ENCODE measurements at places on chromosomes 5 and 9.
A peak's percentile ranks its signal among the peaks of the same experiment; 100 is the strongest.

DNA sequence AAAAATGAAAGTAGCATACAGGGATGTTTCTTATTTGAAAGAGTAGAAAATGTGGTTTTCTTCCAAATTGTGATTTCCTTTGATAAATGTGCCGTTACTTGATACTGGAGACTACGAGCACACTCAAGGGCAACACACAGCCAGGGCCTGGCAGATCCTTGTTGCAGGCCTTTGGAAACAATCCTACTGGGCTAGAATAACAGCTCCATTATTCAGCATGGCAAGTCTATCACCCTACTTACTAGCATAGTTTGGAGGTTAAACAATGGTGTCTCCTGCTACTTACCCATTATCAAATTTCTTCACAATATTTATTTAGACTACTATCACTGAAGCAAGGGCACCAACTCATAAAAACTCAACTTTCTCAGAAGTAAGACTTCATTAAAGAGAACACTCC lies 140.8 kb upstream of the ZNF608 start:
- DNase-seq: no peak

GRCh38 chr5:107484281-107484680 lies 186.5 kb downstream of the EFNA5 start:
- DNase-seq: no peak

- no peak for DNase-seq
Observed at GRCh38 chr9:135254176-135255032, 166.9 kb downstream of the OLFM1 start.

DNA sequence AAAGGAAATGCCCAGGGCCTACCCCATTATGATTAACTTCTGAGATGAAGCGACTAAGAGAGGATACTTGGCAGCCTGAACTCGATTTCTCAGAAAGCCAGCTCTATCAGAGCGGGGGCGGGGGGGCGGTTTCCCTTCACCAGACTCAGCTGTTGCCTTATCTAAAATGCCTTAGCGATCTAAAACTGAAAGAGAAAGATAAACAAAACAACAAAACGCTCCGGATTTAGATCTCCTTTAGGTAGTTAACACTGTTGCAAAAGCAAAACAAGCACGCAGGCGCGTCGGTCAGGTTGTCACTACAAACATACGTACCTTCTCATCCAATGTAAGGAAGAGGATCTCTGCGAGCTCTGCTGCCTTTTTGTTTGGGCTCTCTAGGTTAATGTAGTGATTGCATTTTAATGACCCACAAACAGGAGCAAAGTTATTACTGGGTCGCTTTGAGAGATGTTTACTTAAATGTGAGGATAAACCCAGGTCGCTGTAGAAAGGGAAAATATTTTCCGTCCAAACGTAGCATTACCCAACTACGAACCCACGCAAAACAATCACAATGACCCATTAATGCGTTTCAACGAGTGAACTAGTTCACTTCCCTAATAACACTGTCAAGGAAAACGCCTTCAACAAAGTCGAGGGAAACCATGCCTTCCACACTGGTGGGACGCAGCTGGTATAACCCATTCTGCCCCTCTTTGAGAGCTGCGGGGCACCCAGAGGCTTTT lies 982 bp downstream of the EPB41L4A start:
- peak; percentile 3 for DNase-seq

- DNase-seq: no peak
Observed at GRCh38 chr5:77844373-77844622, 68.2 kb upstream of the TBCA start.

DNA sequence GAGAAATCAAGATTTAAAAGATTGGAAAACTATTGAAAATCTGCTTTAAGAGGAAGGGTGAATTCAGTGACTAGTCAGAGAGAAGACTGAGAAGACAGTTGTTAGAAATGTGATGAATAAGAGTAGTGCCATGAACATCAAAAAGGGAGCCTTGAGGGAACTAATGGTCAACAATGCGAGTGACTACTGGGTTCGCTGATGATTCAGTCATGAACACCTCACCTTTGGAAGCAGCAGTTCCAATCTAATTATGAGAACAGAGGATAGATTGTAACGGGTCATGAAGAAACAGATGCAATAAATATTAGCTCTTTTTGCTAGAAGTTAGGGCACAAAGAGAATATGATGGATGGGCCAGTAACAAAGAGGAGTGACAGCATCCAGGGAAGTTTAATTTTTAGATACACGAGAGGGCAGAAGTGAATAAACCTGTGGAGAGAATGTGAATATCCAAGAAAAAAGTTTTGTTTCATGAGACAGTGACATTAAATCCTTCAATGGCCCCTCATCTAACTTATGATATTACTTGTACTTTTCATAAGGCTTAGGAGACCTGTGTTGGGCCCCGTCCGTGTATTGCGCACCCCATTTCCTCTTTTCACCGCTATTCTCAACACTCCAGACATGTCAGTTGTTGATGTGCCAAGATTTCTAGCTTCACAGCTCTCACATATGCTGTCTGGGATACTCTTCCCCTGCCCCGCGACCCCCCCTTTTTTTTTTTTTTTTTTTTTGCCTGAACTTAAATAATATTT lies 23.5 kb upstream of the IFNE start:
- DNase-seq: no peak

DNA sequence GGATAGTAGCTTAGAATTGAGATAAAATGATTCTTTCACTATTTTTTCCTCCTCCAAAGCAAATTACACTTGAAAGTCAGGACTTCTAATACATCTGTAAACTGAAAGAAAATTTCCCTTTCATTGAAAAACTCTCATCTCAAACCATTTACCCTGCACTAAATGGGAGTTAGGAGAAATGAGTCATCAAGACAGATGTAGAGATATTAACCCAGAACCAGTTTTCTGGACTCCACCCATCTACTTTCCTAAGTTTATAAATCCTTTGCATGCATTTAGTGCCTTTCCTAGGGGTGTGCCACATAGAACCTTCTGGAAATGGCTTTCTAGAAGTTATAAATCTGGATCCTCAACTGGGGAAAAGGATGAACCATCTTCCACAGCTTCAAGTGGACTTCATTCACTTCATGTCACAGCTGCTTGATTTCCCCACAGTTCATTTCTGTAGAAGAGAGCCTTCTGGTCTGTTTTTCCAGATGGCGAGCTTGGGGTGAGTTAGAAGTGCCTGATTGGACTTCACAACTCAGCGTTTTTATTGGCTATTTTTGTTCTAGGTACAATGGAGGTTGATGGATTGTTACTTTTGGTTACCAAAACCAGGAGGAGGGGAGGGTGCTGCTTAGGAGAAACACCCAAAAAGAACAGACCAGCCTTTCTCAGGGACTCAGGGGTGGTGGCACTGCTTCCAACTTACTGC lies 72.5 kb upstream of the GPR151 start:
- no peak for DNase-seq

DNA sequence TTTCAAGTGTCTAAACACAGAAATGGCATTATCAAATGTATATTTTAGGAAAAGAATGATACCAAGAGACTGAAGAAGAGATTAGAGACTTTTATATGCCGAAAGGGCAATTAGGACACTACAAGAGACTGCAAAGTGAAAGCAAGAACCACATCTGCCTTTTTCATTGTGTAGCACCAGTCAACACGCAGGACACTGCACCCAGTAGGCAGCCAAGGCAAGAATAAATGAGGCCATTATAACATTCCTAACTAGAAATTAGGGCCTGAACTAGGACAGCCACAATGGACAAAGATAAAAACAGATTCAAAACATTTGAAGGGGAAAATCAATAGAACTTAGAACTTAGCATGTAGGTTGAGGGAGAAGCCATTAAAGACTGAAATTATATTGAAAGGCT lies 10.8 kb downstream of the CETN3 start:
- no peak for DNase-seq

GRCh38 chr5:139949710-139950109 lies 93.4 kb downstream of the NRG2 start:
- DNase-seq: no peak

DNA sequence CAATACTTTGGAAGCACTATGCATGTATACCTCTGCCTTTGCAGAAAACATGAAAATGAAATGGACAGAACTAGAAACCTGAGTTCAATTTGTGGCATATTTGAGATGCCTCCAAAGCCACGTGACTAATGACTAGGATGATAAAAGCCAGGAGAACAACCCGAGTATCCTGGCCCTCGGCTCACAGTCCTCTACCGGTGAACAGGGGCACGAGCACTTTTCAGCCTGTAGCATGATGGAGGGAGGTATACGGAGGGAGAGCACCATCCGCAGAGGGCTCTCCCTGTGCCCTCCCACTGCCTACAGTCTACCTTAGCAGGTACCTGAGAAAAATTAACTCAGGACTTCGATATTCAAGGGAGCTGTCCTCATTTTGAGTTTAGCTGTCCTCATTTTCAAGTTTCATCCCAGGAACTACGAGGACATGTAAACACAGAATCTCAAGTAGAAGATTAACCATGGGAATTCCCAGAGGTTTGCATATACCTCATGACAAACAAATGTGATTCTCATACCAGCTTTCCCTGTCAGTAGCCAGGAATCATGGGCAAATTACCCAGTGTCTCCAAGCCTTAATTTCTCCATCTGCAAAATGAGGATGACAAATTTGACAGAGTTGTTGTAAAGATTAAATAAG lies 249.3 kb downstream of the DNAH5 start:
- no peak for DNase-seq

GRCh38 chr9:129232839-129233591 lies 55.0 kb upstream of the IER5L start:
- no peak for DNase-seq

- DNase-seq: no peak
Observed at GRCh38 chr9:84759300-84759750, 89.8 kb downstream of the NTRK2 start.

DNA sequence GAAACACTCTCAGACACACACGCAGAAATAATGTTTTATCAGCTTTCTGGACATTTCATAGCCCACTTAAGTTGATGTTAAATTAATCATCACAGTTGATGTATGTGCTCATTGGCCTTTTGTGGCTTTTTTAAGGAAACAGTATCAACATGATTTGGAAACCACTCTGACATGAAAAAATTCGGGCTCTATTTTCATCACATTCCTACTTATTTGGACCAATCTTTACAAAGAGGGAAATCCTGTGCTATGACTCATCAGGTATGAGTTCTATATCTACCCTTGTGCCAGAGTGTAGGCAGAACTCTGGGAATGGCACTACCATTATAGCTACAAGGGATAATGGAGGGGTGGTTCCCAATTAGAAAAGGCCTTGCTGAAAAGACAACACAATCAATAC lies 388.4 kb upstream of the PTGER4 start:
- DNase-seq: no peak
